ENCODE measurements at places on chromosomes 3 and 15.

GRCh38 chr15:72229076-72229946 is 1.7 kb downstream of the PKM start:
- DNase-seq = no peak

DNA sequence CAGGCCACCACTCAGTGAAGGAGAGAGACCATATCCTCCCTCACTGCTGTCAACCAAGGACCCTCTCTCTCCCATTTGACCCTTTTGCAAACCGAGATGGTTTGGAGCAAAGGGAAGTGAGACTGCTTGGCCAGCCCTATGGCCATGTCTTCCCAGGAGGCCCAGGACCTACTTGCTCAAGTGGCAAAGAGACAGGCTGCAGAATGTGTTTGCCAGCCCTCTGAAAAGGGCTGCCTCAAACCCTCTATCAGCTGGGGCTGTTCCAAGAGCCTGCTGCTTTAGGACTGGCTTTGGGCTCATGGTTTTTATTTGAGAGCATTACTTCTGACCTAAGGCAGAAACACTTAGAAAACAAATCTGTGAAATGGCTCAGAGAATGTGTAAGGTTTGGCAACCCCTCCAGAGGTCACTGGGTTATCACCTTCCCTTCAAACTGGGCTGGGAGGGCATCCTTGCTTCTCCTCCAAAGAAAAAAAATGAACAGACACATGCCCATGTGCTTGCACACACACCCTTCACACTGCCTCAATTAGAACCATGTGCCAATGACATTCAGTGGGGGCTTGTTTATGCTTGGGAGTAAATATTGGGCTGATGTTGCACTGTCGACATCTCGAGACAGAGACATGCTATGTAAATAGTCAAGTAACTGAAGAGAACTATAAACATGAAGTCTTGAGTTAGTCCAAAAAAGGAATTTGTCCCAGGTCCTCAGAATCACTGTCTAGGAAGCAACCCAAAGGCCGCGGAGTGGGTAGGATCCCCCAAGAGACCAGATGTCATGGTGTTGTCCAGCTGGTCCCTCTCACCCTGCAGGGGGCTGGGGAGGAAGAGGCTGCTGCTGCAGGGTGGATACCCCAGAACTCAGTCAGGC is 49.8 kb upstream of the CTDSPL start:
- DNase-seq = no peak

DNA sequence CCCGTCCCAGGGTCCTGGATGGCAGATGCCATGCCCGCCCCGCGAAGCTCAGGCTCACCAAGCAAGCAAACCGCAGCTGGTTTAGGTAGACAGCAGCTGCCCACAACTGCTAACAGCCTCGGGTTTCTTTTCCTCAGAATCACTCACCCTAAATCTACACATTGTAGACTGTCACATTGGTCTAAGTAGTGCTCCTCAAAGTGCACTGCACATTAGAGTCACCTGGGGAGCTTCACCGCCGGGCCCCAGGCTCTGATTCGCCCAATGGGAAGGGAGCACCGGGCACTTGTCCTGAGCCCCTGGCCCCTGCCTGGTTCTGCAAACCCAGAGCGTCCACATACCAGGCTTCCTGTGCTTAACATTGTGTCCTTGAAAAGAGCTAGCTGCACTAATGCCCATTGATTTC is 752 bp downstream of the OCA2 start:
- no peak for DNase-seq

- DNase-seq = no peak
These were observed 623.0 kb downstream of the NTRK3 start for GRCh38 chr15:87633525-87633924.

GRCh38 chr15:53918180-53919079 is 59.8 kb upstream of the UNC13C start:
- DNase-seq = peak; percentile 19

GRCh38 chr3:23254835-23255234 is 51.7 kb downstream of the UBE2E2 start:
- no peak for DNase-seq

DNA sequence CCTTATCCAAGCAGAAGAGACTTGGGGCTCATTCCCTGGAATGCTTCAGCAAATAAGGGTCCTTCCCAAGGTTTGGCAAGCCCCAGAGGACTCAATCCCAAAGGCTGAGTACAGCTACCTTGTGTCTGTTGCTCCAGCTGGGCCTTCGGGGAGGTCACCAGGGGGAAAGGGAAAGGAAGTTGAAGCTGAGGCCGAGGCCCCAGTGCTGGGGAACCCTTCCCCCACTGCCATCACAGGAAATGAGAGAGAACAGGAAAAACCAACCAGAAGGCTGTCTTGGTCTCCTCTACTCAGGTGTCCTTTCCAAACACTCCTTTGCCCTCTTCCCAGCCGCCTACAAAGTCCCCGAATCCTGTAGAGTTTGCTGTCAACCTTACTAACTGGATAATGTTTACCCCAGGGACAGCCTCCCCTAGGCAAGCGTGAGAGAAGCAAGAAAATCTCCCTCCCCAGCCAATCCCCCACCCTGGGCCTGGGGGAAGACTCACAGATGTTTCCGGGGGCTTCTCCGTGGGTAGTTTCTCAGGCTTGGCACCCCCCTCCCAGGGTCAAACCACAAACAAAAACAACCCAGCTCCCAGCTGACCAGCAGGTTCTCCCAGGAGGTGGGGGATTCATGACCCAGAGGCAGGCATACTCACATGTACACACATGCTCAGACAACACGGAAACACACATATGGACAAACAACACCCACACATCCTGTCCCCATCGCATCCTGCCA is 5.5 kb downstream of the CSRNP1 start:
- no peak for DNase-seq

DNA sequence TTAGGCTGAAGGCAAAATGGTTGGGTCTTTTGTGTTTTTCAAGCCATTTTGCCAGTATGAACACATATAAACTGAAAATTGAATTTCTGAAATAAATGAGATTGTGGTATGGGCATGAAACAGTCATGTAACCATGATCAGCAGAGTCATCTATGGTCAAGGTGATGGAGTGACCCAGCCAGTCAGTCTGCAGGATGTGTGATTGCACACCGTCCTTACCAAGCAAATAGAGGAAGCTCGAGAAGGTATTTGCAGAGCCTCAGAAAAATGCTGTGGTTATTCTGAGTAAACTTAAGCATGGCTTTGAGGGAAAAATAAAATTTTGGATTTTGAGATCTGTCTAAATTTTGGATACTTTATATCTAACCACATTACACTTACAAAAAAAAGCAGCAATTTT is 95.9 kb upstream of the RNF7 start:
- no peak for DNase-seq
